ENCODE measurements at places on chromosomes 7 and 10.

- DNase-seq: peak; percentile 25
These were observed 61.1 kb upstream of the IL6 start for GRCh38 chr7:22665923-22666322.

- no peak for DNase-seq
These were observed 5.8 kb upstream of the FHIP2A start for GRCh38 chr10:114815791-114816190.

- DNase-seq: no peak
These were observed 90.4 kb downstream of the ZMIZ1 start for GRCh38 chr10:79159141-79159651.

DNA sequence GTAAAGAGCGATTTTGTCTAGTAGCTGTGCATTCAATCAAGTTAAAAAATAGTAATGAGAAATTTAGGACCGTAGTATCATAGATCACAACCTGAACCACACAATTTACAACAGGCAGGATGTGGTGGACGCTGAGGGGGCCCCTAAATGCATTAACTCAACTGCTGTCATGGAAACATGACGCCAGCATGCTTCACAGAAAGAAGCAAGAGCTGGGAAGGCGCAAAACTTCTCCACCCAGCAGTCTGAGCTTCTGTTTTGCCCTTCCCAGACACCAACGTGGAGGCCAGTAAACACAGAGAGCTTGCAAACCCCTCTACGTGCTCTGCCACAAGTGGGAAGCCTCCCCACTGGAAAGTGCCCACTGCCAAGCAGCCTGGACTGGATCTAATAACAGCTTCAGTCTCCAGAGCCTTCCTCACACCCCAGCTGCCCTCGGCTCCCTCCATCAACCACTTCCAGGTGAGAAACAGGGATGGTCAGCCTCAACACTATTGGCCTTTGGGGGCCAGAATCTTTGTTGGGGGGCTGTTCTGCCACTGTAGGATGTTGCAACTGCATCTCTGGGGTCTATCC lies 151.8 kb downstream of the SFMBT2 start:
- peak; percentile 51 for DNase-seq

DNA sequence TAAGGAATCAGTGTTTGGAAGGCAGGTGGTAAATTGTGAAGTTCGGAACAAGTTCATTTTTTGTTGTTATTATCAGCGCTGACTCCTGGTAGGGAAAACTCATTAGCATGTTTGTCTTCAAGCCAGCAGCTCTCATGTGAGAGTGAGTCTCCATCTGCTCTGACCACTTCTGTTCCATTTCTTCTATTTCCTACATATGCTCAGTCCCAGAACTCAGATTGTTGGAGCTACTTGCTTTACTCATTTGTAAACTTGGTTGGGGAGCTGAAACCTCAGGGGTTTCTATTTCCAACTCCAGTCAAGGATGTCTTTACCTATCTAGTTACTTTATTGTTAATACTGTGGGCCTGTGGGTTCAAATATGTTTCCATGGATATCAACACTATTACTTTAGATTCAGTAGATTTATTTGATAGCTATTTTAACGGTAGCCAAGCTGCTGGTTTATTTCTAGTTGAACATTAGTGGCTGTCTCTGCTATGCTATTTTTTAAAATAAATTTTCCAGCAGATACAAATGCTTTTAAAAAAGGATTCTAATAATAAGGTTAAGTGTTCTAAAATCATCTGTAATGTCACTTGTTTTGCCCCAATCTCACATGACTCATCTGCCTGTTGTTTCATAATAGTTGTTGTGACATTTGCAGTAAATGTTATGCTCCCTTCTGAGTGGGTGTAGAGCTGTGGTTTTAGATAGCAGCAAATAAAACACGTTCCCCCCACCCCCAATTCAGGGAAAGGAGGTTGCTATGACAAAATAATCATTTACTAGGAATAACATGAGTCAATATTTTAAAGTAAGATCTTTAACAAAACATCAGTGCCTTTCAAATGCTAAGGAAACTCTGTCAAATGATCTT lies 143.3 kb downstream of the HDAC9 start:
- DNase-seq: peak; percentile 6

DNA sequence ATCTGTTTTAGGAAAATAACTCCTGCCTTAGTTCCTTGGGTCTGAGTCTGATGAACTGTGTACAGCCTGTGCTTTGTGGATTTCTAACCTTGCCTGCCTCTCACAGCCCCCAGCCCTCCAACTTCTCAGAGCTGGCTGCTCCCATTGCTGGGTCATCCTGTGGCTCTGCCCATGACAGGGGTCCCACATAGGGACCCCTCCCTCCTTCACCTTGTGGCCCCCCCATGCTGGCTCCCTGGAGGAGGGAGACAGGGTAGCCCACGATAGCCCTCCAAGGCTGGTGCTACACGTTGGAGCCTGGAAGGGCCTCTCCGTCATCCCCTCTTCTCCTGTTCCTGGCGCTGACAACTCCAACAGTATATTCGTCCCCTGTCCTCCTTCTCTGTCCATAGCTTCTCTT lies 2.8 kb upstream of the DENND2A start:
- no peak for DNase-seq

GRCh38 chr10:102616066-102616770 lies 28.1 kb upstream of the TRIM8 start:
- DNase-seq: no peak

- no peak for DNase-seq
These were observed 49.2 kb upstream of the MGMT start for GRCh38 chr10:129417870-129418269.

- DNase-seq: no peak
These were observed 9.0 kb downstream of the MGAM2 start for GRCh38 chr7:142120524-142120923.

GRCh38 chr10:106182542-106182941 lies 982.0 kb downstream of the SORCS1 start:
- no peak for DNase-seq

DNA sequence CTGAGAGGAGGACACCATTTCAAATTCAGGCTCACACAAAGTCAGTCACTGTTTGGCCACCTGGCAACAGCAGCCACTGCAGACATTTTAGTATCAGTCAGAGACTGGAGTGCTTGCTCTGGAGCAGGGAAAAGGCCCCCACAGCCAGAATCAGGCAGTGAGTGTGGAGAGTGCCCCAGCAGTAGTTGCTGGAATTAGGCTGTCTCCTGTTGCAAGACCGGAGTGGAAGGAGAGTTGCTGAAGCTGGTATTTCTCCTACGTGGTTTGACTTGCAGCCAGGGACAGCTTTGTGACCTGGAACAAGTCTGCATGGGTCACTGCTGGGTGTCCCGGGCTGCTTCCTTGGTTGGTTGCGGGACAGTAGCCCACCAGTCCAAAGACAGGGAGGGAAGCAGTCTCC lies 78.4 kb upstream of the TMEM168 start:
- DNase-seq: no peak

DNA sequence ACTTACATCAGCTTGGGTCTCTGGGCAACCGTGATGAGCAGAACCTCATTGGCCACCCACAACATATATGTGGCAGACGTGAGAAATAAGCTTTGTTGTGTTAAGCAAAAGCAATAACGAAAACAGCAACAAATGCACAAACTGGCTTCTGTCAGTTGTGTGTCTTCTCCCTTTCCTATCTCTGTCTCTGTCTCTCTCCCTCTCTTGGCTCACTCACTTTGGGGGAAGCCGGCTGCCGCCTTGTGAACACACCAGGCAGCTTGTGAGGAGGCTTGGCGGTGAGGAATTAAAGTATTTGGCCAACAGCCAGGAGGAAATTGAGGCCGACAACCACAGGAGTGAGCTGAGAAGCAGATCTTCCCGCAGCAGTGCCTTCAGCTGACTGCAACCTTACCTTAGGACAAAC lies 21.9 kb upstream of the CDCA7L start:
- no peak for DNase-seq

- DNase-seq: no peak
These were observed 823.8 kb upstream of the CELF2 start for GRCh38 chr10:10193848-10194247.

DNA sequence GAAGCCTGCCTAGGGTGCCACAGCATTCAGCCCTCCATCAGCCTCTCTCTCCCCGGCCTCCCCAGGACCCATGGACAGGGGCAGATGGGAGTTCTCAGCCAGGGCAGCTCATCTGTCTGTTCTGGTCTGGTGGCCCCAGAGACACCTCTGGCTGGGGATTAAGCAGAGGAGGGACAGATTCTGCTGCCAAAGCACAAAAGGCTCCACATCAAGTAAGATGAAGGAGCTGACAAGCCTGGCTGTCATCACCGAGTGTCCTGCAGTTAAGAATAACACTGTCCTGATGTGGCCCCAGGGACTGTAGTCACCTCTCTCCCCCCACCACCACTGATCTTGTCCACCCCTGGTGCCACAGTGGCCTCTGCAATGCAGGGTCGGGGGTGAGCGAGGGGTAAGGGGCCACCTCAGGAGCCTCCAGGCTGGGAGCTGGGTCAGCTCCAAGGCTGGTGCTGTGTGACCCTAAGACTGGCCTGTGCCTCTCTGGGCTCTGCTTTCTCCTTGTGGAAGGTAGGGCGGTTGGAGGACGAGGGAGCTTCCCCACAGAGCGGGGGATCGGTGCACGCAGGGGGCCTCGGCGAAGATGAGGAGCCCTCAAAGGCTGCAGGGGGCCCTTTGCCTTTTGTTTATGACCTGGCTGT lies 18.7 kb downstream of the C10orf105 start:
- DNase-seq: no peak

- no peak for DNase-seq
These were observed 646 bp downstream of the FAM13C start for GRCh38 chr10:59361663-59362143.

DNA sequence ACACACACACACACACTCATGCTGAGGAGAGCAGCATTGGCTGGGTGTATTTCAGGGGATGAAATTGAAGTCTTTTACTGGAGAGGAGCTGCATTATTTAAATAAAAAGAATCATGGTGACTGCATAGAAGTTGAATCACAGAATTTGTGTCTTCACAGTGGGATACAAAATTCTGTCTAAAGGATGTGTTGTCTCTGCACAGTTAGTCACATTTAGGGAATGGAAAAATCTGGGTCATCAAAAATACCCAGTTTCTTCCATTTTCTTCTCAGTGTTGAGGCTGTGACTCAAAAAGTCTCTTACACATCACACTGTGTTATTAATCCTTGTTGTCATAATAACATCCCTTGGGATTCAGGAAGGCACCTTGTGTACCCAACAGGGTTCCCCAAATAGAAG lies 10.9 kb downstream of the PAPSS2 start:
- no peak for DNase-seq

- no peak for DNase-seq
These were observed 55.0 kb downstream of the RAMP3 start for GRCh38 chr7:45212606-45213005.

DNA sequence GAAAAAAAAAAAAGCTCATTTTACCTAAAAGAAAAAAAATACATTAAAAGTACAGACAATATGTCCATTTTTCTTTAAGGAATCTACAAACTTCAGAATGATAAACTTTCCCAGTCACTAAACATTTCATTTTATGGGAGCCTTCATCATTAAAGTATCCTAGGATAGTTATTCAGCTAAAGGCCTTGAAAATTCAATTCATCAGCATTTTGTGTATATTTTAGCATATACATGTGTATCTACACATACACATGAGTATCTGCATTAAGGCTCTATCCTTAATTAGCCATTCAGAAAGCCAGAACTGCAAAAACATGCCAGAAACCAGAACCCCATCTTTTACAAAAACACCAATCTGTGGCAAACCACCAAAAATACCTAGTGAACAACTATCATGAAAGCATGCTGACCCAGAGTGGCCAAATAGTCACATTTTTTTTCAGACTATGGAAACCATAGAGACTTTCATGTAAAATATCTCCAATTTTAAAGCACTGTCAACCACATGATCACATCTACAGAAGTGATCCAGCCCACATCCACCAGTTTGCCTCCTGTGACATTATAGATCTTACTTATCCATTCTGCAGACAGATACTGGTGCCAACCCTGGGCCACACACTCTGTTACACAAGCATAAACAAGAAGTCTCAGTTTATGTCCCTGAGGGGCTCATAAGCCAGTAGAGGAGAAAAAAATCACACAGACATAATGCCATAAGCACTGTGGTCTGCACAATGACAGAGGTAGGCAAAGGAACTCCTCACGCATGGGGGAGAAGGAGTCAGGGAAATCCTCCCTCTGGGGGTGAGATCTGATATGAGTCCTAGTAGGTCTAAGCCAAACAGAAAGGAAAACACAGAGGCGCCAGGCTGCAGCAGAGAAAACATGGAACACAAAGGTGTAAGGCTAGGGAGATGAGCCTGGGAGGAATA lies 79.2 kb downstream of the SRPK2 start:
- no peak for DNase-seq

DNA sequence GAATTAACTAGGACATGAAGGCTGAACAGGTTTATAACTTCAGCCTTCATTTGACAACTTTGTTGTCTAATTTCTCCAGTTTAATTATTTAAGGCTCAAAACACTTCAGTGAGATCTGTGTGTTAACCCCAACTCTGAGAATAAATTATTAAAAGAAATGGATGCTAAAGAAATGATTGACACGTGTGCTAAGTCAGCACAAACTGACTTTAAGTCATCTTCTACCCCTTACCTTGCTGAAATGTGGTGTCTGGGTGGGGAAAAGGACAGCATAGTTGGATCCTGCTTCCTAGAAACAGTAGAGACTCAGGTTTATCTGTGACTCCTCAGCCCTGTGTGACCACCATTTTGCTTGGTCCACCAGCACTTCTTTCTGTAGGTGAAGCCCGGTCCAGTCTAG lies 324.8 kb upstream of the NPSR1 start:
- no peak for DNase-seq

- DNase-seq: no peak
These were observed 1.0 kb upstream of the PILRA start for GRCh38 chr7:100372256-100372655.

- DNase-seq: no peak
These were observed 9.0 kb downstream of the NFKB2 start for GRCh38 chr10:102404361-102405107.

- no peak for DNase-seq
These were observed 28.7 kb upstream of the SLC29A3 start for GRCh38 chr10:71290331-71290730.

- no peak for DNase-seq
These were observed 24.7 kb downstream of the PDGFA start for GRCh38 chr7:494906-495305.

DNA sequence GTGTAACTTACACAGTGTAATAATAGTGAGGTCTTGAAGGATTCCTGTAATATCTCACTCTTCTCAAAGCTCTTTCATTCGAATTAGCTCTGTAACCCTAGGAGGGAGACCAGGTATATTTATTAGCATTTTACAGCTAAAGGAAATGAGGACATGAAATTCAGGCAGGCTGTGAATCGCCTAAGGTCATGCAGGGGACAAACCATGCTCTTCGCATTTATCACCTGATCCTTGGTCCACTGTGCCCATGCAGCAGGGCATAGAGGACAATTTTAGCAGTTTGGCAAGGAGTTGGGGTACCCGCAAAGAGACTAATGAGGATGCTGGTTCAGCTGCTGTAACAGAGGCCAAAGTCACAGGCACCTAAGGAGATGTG lies 14.8 kb upstream of the LAMB1 start:
- DNase-seq: no peak

DNA sequence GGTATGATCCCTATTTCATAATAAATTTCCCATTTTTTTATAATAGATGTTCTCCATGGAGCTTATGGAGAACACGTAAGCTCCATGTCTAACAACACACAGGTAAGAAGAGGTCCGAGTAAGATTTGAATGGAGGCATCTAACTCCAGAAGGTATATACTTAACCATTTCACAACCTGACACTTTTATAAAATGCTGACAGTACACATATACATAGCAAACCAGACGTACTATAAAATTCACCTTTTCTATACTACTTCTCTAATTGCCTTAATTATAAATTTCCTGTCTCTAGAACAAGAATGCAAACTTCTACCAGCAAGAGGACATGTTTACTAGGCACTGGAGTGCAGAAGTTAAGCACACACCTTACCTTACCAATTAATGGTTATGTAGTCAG lies 151.3 kb downstream of the DGKI start:
- DNase-seq: no peak
